ENCODE measurements at places on chromosomes 1 and 21.

DNA sequence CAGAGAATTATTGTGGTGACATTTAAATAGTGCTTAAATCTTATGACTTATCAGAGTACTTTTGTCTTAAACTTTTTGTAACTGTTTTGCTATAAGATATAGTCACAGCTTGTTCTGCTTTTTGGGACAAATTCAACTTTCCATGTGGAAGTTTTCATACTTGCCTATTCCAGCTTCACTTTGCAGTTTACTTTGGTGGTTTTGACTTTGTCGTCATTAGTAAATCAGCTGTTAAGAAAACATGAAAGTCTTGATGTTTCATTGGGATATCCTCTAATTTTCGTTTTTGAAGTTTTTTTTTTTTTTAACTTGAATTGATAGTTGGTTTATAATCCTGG, 31.3 kb downstream of the SDCCAG8 start:
- no peak for DNase-seq

DNA sequence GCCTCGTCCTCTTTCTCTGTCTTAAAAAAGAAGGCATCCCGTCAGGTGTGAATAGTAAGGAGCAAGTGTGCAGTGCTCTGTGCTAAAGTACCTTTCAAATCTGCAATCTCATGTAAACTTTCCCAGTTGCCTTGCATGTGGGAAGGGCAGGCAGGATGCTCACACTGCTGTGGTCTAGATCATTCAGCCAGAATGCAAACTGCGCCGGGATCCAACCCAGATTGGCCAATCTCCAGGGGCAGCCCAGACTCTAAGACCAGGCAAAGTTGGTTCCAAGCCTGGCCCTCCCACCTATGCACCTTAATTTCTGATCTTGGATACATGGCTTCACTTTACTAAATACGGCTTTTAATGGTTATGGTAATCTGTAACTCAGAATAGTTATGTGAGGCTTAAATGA, 3.2 kb upstream of the MAP1LC3C start:
- DNase-seq = no peak

- DNase-seq = no peak
Observed at GRCh38 chr1:164771041-164771618, 212.1 kb downstream of the PBX1 start.

- no peak for DNase-seq
Observed at GRCh38 chr1:114368560-114369255, 142.3 kb downstream of the TRIM33 start.

DNA sequence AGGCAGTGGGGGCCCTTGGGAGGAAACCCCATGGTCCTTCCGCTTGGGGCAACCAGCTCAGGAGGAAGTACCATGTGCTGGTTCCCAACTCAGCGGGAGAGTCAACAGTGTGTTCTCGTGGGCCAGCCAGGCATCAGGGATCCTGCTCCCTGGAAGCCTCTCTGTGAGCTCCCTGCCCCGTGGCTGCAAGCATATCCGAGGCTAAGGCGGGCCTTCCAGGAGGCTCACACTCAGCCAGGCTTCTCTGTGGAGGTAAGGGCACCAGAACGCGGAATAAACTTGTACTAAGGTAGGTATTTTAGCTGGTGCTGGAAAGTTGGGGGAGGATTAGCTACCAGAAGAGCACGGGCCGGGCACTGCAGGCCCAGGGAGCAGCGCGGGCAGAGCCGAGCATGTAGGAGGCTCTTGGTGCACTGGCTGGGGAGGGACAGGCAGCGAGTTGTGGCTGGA, 74.7 kb upstream of the POU3F1 start:
- no peak for DNase-seq

- no peak for DNase-seq
Observed at GRCh38 chr1:190904091-190904695, 426.5 kb upstream of the BRINP3 start.

Data from effector CD4-positive, alpha-beta T cell (primary cell).